ENCODE measurements at places on chromosomes 7 and 10.

DNA sequence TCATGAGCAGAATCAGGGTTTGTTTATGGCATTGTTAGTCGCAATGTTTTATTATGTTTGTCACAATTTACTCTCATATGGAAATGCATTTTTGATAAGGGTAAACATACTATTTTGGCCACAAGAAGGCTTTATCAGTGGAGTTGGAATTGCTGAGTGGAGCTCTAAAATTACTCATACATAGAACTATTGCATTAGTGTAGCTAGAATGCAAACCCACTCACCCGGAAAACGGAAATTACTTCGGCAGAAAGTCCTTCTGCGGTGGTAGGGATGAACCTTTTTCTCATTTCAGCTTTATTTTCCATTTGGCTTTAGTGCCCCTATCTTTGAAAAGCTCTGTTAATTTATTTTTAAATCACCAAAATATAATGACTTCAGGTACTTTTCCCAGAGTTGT lies 42.8 kb upstream of the NPY start:
- DNase-seq: no peak

DNA sequence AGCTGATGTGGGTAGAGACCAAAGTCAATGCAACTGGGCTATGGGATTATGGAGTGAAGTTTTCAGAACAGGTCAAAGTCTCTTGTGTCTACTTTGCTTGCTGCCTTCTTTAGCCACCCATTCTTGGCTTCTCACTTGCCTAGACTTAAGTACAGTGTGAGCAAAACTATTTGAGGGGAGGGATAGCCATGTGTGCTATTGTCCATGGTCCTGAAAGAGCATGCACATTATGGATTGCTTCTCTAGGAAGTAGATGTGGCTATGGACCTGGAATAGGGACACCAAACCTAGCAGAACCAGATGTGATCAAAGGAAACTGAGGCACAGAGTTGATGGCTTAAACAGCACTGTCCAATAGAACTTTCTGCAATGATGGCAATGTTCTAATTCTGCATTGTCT lies 81.9 kb upstream of the ZNF800 start:
- DNase-seq: no peak

GRCh38 chr10:27134371-27134770 lies 19.8 kb downstream of the YME1L1 start:
- no peak for DNase-seq

DNA sequence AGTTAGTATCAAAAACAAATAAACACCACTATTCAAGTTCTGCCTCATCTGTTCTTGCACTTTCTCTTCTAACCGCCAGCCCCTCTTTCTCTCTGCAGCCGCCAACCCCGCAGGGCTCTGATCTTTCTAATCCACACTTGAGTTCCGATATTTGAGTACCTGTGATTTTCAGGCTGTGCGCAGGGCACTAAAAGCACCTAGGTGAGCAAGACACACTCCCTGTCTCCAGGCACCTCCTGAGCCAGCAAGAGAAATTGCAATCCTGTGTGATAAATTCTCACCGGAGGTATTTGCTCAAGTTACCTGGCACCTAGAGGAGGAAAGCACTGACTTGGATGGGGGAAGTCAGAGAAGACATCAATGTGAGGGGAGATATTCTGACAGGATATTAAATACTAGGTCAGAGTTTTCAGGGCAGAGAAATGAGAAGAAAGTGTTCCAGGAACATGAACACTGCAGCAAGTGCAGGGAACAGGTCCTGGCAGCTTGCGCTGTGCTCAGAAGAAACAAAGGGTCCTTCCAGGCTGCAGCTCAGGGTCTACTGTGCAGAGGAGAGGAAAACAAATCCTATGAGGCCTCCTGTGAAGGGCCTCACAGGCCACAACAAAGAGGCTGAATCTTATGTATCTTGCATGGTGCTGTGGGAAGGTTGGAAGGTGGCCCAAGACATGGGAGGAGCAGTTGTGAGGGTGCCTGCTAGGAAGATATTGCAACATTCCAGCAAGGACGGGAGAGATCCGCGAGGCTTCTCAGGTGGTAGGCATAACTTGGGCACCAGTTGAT lies 568.7 kb upstream of the MGMT start:
- no peak for DNase-seq

- peak; percentile 45 for DNase-seq
Measured at GRCh38 chr7:10412422-10413019, 561.2 kb upstream of the PHF14 start.

- DNase-seq: no peak
Measured at GRCh38 chr10:95201736-95202135, 7.7 kb downstream of the ACSM6 start.

- no peak for DNase-seq
Measured at GRCh38 chr10:34145715-34146114, 669.4 kb downstream of the PARD3 start.
